Nucleus accumbens (tissue), 56 donors: ENCODE measurements at places on chromosomes 7 and 10.

DNA sequence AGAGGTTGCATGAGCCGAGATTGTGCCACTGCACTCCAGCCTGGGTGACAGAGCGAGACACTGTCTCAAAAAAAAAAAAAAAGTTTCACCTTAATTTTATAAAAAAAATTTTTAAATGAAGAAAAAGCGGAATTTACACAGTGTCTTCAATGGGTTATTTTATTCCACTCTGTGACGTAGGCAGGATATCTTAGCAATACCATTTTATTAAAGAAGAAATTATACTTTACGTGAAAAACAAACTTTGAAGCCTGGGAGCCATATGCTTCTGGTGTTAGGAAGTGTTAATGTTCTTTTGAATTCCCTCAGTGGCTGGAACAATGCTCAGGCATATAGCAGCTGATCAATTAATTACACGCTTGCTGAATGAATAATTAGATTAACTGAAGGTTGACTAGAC, 77.7 kb downstream of the CLEC2L start:
- DNase-seq: no peak

DNA sequence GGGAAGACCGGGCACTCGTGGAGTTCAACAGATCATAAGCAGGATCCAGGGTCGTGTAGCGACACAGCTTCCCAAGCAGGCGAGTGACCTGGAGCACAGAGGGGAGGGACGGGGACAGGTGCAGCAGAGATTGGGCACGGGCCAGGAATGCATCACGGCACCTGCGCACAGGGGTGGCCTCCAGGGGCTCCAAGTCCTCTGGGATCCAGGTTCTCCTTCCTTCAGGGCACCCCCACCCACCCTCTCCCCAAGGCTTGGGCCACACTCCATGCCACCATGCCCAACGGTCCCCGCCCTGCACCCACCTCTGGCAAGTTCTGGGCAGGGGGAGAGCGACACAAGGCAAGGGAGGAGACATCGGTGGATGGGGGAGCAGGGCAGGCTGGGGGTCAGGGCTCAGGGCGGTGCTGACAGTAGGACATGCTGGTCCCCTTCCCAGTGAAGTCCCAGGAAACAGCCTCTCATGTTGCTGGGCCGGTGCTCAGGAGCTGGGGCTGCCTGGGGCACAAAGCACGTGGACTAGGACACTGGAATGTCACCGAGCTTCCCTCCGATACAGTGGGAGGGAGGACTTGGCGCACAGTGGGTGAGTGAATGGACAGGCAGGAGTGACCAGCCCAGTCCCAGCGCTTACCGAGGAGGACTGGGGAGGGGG, 597.3 kb downstream of the PTPRN2 start:
- DNase-seq: no peak

- no peak for DNase-seq
These were observed 7.1 kb downstream of the NEBL start for GRCh38 chr10:20890009-20890408.

GRCh38 chr10:70368774-70369482, 13.5 kb downstream of the LRRC20 start:
- no peak for DNase-seq

DNA sequence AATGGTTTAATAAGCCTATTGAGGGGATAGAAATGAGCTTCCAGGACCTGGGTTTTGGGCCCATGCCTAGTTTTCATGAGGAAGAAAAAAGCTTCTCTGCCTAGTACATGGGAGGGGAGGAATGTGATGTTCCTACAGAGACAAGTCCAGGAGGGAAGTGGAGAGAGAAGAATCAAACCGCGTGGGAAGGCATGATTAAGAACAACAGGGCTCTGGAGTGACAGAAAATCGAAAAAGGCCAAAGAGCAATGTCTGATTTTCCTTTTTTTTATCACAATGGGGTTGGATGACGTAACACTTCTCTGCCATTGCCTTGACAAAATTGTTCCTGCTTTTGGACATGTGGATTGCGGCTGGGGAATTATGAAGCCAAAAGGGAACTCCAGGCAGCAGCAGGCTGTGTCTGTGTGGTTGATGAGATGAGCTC, 258.6 kb downstream of the CXCL12 start:
- DNase-seq: no peak

DNA sequence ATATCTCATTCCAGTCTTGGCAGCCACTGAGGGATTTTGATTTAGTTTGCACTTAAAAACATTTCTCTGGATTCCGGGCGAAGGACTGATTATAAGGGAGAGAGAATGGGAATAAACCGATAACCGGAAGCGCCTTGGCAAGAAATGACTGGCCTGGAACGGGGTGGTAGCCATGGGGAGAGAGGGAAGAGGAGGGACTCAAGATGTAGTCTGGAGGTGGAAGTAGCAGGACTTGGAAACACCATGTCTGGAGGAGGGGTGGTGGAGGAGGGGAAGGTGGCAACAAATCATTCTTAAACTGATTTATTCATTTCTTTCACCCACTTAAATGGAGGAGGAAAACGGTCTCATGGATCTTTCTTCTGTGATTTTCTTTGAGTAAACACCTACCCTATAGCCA, 238.1 kb downstream of the REEP3 start:
- no peak for DNase-seq

DNA sequence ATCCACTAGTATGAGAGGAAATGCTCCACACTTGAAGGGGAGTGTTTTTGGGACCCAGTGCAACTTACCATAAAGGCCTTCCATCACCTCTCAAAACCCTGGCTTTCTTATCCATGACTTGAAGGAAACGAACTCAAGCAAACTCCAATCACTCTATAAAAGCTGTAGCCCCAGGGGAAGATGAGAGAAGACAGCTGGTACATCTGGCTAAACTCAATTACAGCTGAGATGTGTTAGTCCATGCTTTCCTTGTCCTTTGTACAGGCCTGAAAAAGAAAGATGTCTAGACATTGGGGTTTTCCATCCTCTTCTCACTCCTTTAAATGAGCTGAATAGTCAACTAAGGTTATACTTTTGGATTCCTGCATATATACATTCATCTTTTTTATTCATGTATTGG, 89.5 kb upstream of the ANKRD30A start:
- DNase-seq: no peak

GRCh38 chr10:110860576-110861241, 11.0 kb upstream of the PDCD4 start:
- no peak for DNase-seq

- DNase-seq: no peak
These were observed 102.1 kb downstream of the GAD2 start for GRCh38 chr10:26318672-26319071.

GRCh38 chr7:114785496-114785895, 136.4 kb upstream of the MDFIC start:
- no peak for DNase-seq

GRCh38 chr10:12960334-12960898, 41.1 kb downstream of the CCDC3 start:
- DNase-seq: no peak

- no peak for DNase-seq
These were observed 46.1 kb upstream of the SLC35B4 start for GRCh38 chr7:134362587-134363483.

DNA sequence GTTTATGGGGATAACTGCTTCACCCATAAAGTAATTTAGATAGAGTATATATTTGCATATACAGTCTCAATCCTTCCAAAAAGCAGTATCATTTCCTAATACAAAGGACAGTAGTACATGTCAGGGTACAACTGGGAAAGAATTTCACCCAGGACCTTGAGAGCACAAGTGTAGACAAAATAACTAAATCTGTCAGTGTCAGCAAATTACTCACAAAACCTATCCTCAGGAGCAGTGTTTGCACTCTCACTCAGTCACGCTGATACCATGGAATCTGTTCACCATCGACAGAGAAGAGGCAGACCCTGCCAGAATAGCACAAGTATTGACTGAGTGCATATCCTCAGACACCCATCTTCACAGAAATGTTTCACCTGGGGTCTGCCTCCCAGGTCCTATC, 554.7 kb upstream of the PHF14 start:
- no peak for DNase-seq

GRCh38 chr7:25527665-25528170, 299.4 kb upstream of the NPVF start:
- no peak for DNase-seq

GRCh38 chr10:66805612-66806011, 120.2 kb upstream of the LRRTM3 start:
- DNase-seq: no peak

GRCh38 chr10:77036993-77037734, 600.4 kb downstream of the KCNMA1 start:
- DNase-seq: no peak

GRCh38 chr7:132239422-132239994, 336.8 kb downstream of the PLXNA4 start:
- DNase-seq: no peak

GRCh38 chr10:123621492-123621891, 44.7 kb upstream of the GPR26 start:
- no peak for DNase-seq

DNA sequence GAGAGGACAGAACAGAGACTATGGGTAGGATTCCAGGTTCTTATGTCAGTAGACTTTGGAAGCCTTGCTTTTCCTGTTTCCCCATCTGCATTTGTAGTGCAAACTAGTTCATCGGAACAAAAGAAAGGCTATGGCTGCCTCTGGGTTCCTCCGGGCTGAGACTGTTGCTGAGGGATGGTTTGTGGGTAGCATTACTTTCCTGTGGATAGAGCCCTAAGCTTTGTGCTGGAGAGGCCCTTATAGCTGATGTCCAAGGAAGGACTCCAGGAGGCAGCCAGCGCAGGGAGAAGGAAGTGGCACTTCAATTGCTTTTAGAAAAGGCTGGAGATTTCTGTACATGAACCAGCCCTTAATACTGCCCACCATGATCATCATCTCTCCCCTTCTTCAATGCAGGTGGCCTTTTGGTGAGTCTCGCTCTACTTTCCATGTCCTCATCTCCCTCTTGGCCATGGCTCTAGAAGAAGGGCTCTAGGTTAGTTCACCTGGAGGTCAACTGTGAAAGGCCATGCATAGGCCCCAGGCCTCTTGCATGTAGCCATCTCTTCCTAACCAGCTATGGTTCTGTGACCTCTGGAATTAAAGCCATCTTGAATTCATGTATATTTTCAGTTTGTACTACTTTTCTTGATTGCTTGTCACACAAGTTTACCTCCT, 15.4 kb downstream of the MXI1 start:
- DNase-seq: no peak

- no peak for DNase-seq
These were observed 36.4 kb upstream of the DLX6 start for GRCh38 chr7:96968981-96969380.

- DNase-seq: no peak
These were observed 245.6 kb upstream of the FZD8 start for GRCh38 chr10:35887685-35888084.

GRCh38 chr7:142770661-142771352, at the start of gene PRSS2:
PRSS2 (plus strand) TSS chr7:142770970; CDS start chr7:142770983, 13 bp downstream.
- DNase-seq: no peak

- DNase-seq: no peak
These were observed 250.4 kb upstream of the FZD8 start for GRCh38 chr10:35892526-35892925.

DNA sequence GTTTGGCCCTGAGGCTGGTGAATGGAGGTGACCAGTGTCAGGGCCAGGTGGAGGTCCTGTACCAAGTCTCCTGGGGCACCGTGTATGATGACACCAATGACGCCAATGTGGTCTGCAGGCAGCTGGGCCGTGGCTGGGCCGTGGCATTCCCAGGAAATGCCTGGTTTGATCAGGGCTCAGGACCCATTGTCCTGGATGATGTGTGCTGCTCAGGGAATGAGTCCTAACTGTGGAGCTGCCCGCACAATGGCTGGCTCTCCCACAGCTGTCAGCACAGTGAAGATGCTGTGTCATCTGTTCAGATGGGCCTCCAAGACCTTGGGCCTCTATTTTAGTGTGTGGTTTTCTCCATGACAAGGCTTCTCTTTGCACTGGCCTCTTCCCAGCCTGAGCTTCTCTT, 64.0 kb downstream of the DMBT1 start:
- no peak for DNase-seq

GRCh38 chr10:67696029-67696428, at the start of gene CTNNA3:
CTNNA3 (minus strand) TSS chr10:67696195.
- DNase-seq: no peak

GRCh38 chr10:7872041-7872442, 53.7 kb downstream of the TAF3 start:
- no peak for DNase-seq

DNA sequence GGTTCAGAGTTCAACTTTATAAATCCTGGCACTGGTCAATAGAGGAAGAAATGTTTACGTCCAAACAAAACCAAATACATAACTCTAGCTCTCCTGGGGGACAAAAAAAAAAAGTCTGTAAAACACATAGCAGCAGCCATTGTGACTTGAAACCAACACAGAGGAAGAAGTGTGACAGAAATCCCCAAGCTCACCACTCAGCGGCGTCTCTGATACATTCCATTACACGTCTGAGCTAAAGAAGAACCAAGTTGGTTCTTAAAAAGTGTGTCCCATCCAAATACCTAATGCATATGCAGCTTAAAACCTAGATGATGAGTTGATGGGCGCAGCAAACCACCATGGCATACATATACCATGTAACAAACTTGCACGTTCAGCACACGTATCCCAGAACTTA, 58.3 kb upstream of the NANOS1 start:
- no peak for DNase-seq

DNA sequence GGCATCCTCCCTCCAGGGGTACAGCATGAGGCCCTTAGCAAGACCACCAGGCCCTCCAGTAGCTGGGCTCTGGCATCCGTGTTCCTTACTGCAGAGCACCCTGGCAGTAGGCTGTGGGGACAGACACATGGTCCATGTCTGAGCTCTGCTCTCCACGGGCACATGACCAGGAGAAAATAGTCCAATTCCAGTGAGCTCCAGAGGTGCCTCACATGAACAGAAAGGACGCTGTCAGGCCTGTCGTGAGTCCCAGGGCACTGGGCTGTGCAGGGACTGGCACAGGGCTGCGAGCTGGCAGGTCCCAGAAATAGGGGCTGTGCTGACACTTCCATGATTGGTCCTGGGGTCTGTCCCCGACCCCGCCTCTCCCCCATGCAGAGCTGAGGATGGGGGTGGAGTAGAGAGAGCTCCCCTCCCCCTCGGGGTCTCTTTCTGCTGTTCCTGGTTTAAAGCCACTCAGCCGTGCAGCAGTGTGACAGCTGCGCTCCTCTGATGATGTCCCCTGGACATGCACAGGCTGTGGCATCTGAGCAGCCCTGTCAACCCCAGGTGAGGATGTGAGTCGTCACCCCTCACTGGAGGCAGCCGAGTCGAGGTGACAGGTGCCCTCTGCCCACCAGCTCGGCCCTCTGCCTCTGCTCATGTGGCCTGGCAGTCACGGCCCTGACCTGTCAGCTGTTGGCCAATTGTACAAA, 25.2 kb upstream of the ZNF488 start:
- no peak for DNase-seq

GRCh38 chr7:71132127-71132376, at the start of gene GALNT17:
GALNT17 (plus strand) TSS chr7:71132144.
- DNase-seq: no peak

DNA sequence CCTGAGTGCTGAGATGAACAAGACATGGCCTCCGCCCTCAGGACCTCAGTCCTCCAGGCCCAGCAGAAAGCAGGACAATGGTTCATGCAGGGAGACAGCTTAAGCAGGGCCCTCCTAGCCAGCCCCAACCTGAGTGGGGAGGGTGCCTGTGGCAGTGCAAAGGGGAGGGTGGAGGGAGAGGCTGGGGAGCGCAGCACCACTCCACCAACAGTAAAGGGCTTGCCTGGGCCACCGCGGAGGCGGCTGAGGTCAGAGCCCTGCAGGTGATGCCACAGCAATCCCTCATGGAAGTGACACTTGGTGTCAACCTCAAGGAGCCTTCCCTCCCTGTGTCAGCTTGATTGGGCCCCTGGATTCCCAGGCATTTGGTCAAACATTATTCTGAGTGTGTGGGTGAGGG, 89.0 kb upstream of the TCERG1L start:
- DNase-seq: no peak

GRCh38 chr7:66452165-66452564, 176.5 kb upstream of the KCTD7 start:
- no peak for DNase-seq

- no peak for DNase-seq
These were observed at the start of gene SP8 for GRCh38 chr7:20786779-20787659. SP8 (minus strand) TSS chr7:20786886; CDS start chr7:20786798, 88 bp downstream.
